Endothelial cell (in vitro differentiated cells): ENCODE measurements at places on chromosomes 4 and X. TPM values are rescaled to one million over a fixed set of nuclear protein-coding genes. Genes with fewer than 3 reads are reported as not detected.

DNA sequence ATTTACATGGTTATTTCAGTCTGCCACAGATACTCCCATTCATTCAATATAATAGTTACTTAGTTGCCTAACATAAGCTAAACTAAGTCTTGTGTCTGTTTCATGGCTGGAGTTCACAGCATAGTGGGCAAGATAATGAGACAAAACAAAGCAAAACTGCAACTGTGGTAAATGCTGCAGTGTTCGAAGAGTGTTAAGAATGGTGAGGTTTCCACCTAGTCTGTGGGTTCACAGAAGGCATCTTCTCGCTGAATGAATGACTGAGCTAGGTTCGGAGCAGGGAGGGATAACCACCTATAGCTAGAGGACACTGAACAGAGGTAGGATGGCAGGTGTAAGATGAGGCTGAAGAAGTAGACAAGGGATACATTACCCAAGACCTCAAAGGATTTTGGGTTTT, 171.0 kb downstream of the FBXW7 start:
- no peak for DNase-seq

DNA sequence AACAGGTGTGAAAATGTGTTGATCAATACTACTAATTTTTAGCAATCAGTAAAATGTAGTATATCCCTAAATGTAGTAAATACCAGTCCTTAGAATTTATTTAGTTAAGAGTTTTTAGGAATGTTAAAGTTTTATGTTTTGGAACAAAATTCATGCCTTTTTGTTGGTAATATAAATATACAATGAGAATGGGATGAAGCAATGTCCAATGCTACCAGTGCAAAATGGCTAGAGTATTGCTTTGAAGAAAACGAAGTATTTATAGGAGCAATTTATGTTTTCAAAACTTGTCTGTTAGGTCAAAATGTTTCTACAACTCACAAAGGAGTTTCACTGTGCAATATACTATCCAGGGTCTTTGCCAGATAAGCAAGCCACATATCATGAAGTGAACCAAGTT, 851.5 kb downstream of the PCDH18 start:
- no peak for DNase-seq

- DNase-seq, result no peak
Measured at GRCh38 chr4:185734214-185734613, 77.8 kb downstream of the SORBS2 start.

DNA sequence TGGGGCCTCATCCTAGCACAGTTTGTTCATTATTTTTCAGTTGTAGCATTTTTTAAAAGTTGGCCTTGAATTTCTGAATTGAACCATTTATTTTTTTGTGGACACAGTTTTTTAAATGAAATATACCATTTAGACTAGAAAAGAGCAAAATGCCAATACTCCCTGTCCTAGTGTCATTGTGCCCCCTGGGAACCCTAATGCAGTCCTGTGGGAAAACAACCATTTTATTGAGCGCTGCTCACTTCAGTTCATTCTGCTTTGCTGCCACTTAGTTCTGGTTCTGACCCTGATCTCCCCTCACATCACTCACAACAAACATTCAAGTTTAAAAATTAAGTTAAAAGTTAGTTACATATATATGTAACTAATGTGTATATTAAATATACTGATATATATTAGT, 5.4 kb downstream of the NFKB1 start:
- no peak for DNase-seq

DNA sequence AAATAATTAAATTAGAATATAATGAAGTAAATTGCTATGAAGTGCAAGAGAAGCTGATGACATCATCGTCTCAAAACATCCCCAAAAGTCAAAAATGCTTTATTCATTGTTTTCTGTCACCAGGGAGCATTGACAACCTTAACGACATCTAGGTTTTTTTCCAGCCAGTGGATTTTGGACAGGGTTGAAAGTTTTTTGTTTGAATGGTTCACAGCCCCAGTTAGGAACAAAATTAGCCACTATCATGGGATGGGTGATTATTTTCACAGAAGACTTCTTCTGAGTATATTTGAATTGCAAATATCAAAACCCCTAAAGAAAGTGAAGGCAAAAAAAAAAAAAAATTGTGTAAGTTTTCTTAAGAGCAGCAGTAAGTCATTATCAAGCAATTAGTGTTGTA, 826.1 kb downstream of the STPG2 start:
- no peak for DNase-seq

- no peak for DNase-seq
Measured at GRCh38 chrX:108297290-108297689, 140.9 kb downstream of the COL4A6 start.

DNA sequence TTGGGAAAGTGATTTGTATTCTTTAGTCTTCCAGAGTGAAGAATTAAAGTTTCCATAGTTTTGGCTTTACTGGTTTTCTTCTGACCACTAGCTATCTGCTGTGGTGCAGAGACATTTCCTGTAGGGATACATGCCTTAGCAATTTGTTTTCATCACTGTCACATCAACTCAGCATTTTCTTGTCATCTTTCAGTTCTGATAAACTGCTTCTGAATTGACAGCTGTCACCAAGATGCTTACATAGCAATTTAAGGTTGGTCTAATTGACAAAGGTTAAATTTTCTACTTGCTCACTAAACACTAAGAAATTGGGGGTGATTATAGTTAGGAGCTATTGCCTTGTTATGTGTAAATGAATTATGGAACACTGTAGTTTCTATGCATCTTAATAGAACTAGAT, 232.5 kb downstream of the TEX13A start:
- DNase-seq, result no peak

DNA sequence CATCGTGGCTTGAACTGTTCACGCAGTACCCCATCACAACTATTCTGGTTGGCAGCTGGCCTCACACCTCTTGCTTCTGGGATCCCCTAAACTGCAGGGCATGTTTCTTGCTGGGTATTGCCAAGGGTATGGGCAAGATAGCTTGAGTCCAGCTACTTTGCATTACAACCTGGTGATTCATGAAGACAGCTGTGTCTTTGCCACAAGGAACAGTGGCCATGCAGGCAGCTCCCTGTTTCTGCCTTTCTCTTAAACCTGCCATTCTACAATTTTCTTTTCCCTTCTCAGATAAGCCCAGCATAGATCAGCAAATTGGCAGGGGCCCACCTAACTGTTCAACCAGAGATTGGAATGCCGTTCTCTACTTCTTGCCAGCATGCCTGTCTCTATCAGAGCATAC, 42.8 kb downstream of the TENM3 start:
- no peak for DNase-seq

DNA sequence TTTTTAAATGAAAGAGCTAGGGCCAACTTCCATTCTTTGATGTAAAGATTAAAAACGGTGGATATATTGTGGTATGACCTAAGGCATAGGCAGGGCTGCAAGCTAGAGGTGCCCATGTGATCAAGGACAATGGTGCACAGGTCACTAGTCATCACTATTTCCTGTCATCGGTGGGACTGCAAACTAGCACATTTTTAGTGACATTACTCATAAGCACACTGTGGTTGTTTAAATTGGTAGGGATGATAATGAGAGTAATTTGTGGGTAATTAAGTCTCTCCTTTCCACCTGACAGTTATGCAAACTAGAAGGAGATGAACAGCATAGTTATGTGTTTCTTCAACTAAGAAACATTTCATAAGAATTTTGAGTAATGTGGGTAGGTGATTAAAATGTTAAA, 85.4 kb downstream of the GPRIN3 start:
- no peak for DNase-seq

Gene DGKK
- 0.49 TPM for total RNA-seq

Gene KCTD8
- total RNA-seq, result 0.62 TPM

Gene FRG2
- not detected for total RNA-seq

Gene LGI2
- 0.18 TPM for total RNA-seq

Gene UGT8
- total RNA-seq, result 4.1 TPM

Gene CD99L2
- total RNA-seq, result 30.1 TPM

Gene ATP2B3
- total RNA-seq, result 0.10 TPM

Gene MANBA
- 9.4 TPM for total RNA-seq

Gene P2RY10
- not detected for total RNA-seq
